ENCODE measurements at places on chromosomes 11 and 22. TPM values are rescaled to one million over a fixed set of nuclear protein-coding genes. Genes with fewer than 3 reads are reported as not detected.

The SMTNL1 gene
- total RNA-seq, result not detected

The CHST1 gene
- total RNA-seq, result 3.1 TPM

DNA sequence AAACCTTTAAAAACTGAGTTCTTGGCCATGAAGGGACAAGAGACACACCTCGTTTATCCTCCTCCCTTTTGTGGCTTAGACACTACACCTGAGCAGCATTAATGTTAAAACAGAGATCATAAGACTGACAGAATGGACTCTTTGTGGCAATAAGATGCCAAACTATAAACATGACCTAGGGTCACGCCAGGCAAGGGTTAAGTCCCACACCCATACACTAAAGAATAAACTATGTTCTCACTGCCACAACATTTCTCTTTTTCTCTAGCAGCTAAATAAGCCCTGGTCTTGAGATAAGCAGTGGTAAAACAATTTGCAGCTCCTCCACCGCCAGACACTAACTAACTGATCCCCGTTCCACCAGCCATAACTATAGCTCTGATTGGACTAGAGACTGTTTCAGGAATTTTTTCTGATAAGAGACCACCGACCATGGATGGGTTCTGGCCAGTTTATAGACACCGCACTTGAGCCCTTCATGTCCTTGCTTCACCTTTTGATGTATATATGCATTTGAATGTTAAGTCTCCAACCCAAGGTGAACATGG, 4.9 kb upstream of the SLCO2B1 start:
- no peak for DNase-seq

DNA sequence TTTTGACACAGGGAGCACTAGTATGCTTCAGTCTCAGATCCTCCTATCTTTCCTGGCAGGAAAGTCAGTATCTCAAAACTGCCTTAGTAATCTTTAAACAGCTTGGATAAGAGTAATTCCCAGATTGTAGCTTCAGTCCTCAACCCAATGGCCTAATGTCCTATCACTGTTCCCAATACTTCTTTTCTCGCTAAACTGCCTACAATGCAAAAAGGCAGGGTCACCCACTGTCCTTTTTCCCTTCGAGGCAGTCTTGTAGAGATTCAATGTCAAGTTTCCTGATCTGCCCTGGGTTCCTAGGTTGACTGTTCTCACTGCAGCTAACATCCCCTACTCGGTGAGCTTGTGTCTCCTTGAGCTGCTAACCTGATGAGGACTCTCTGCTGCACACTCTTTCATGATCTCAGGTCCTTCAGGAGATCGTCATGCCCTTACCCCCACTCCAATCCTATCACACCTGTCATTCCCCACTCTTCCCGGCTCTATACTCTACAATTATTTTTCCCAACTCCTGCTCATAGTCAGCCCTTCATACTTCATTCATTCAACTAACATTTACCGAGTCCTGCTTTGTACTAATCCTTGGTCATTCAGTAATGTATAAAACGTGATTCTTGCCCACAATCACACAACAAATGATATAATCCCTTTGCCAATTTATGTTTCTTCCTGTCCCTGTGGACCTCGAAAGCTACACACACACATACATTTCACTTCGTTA, 904 bp downstream of the C2CD3 start:
- DNase-seq, result no peak

DNA sequence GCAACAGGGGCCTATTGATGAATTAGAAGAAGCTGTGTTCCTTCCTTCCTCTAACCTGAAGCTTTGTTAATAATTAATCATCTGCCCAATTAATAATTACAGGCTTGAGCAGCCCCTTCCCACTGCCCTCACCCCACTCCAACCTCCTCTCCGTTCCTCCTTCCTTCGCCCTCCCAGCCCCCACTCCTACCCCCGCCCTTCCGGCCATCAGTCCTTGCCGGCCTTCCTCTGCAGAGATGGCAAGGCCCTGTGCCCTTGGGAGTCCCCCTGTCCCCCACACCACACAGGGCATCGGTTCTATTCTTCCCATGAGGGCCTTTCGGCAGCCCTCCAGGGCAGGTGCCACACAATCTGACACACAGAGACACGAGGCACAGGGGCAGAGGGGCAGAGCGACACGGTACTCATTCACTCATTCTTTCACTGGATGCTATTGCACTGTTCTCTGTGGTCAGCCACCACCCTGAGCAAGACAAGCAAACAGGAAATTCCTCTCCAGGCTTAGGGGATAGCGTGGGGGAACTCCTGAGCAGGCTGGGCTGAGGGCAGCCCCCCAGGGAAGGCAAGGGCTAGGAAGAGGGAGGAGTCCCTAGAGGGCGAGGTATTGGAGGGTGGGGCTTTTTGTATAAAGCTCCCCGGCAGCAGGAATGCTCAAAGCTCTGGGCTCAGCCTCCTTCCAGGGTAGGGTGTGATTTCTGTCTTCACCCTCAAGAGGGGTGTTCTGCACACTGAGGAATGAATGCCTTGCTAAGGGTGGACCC, 14.7 kb downstream of the MGAT3 start:
- DNase-seq, result no peak

GRCh38 chr11:76770642-76771445, 12.3 kb upstream of the TSKU start:
- DNase-seq, result no peak

DNA sequence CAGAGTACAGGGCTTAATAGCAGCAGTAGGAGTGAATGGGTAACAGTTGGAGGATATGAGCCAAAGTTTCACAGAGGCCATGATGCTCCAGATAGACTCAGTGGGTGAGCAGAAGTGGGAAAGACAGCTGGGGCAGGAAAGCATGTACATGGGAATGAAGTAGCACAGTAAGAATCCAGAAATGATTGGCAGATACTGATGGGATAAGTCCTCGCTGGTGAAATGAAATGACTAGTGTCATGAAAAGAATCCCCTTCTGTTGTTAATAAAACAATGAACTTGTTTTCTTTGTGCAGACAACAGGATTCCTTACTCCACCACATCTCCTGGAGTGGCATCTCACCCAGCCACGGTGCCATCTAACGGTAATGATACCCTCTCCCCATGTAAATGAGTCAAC, 17.4 kb upstream of the PANX1 start:
- no peak for DNase-seq

DNA sequence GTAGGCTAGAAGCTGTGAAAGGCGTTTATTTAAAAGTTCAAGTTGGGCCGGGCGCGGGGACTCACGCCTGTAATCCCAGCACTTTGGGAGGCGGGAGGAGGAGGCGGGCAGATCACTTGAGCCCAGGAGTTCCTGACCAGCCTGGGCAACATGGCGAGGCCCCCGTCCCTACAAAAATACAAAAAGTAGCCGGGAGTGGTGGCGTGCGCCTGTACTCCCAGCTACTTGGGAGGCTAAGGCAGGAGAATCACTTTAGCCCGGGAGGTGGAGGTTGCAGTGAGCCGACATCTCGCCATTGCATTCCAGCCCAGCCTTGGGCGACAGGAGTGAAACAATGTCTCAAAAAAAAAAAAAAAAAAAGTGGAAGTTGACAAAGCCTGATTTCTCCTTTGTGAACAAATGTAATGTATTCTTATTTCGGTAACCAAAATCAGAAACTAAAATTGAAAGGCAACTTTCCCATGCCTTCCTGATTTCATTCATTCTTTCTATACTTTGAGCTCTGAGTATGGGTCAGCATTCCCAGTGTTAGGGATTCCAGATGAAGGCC, 825 bp downstream of the PTPMT1 start:
- DNase-seq, result no peak
